ENCODE measurements at places on chromosomes 6 and 20.

DNA sequence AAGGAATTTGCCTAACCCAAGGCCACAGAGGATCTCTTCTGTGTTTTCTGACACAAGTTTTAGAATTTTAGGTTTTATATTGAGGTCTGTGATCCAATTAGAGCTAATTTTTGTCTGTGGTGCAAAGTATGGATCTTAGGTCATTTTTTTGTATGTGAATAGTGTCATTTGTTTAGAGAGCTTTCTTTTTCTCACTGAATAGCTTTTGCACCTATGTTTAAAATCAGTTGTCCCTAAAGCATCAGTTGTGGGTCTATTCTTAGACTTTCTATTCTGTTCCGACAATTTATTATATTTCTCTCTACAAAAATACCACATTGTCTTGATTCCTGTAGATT is 341 bp upstream of the MCM9 start:
- H3K27ac ChIP-seq, result peak overlapping the region; percentile 93
- H3K36me3 ChIP-seq, result peaks cover 12% of the 10 kb centered on the region
- H3K4me3 ChIP-seq, result peak overlapping the region; percentile 97
- H3K27me3 ChIP-seq, result no peaks in the 10 kb centered on the region

DNA sequence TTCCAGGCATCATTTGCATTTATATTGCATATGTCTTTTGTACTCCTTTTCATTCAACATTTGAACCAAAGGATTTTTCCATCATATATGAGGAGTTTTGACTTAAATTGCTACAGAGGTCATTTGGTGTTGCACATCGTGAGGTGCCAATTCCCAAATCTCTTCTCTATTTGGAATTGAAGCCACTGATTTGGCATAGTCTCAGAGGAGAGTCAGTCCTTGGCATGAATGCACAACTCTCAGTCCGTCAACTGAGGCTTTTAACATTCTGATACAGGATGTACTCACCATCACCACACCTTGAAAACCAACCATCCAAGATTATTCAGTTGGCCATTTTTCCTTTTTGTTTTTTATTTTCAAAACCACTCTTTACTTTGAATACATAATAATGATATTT is 31.1 kb upstream of the SYNDIG1 start:
- no peak for DNase-seq
- H3K4me3 ChIP-seq, result no peak overlapping the region
- no peaks in the 10 kb centered on the region for H3K4me1 ChIP-seq
- H3K27ac ChIP-seq, result no peak overlapping the region

DNA sequence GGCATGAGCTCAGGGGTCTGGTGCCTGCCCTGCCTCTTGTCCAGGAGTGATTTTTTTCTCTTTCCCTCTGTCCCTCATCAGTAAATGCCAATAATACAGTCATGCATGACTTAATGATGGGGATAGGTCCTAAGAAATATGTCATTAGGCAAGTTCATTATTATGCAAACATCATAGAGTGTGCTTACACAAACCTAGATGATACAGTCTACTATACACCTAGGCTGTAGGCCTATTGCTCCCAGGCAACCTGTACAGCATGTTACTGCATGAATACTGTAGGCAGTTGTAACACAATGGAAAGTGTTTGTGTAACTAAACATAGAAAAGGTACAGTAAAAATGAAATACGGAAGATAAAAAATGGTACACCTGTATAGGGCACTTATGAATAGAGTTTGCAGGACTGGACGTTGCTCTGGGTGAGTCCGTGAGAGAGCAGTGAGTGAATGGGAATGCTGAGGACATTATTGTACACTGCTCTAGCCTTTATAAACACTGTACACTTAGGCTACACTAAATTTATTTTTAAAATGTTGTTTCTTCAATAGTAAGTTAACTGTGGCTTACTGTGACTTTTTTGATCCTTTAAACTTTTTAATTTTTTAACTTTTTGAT is 22.1 kb downstream of the PBOV1 start:
- H3K27ac ChIP-seq, result no peak overlapping the region
- no peak for DNase-seq
- H3K4me3 ChIP-seq, result no peak overlapping the region
- H3K4me1 ChIP-seq, result no peaks in the 10 kb centered on the region
- no peaks in the 10 kb centered on the region for H3K27me3 ChIP-seq

- no peak overlapping the region for H3K27ac ChIP-seq
- DNase-seq, result no peak
- H3K36me3 ChIP-seq, result no peaks in the 10 kb centered on the region
- no peaks in the 10 kb centered on the region for H3K4me1 ChIP-seq
Measured at GRCh38 chr6:50992704-50993625, 174.3 kb downstream of the TFAP2B start.

- no peak overlapping the region for H3K27ac ChIP-seq
- H3K36me3 ChIP-seq, result no peaks in the 10 kb centered on the region
- H3K4me3 ChIP-seq, result no peak overlapping the region
- H3K27me3 ChIP-seq, result no peaks in the 10 kb centered on the region
Measured at GRCh38 chr6:64034291-64034690, 398.7 kb downstream of the PHF3 start.

- H3K27me3 ChIP-seq, result no peaks in the 10 kb centered on the region
- H3K27ac ChIP-seq, result no peak overlapping the region
- no peak for DNase-seq
- no peaks in the 10 kb centered on the region for H3K36me3 ChIP-seq
Measured at GRCh38 chr20:21665687-21666446, 39.6 kb upstream of the PAX1 start.

- no peaks in the 10 kb centered on the region for H3K27me3 ChIP-seq
- H3K4me3 ChIP-seq, result no peak overlapping the region
- no peaks in the 10 kb centered on the region for H3K36me3 ChIP-seq
- no peak for DNase-seq
- H3K27ac ChIP-seq, result no peak overlapping the region
Measured at GRCh38 chr6:144657691-144658090, 372.6 kb downstream of the UTRN start.

DNA sequence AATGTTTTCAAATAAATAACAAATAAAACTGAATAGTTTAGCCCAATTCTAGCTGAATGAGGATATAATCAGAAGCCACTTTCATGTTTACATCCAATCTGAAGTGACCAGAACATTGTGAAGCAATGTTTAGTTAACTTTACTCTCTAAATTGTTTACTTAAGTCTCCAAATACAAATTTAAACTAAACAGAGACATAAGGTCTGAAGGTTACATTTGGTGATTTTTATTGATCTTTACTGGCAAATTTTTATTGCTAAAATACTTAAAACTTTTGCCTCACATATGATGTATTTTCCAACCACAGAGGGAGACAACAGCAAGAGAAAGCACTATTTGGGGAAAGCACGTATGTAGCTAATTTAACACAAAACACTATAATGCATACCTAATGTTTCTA is 106.8 kb upstream of the THEMIS start:
- no peaks in the 10 kb centered on the region for H3K27me3 ChIP-seq
- no peak for DNase-seq

DNA sequence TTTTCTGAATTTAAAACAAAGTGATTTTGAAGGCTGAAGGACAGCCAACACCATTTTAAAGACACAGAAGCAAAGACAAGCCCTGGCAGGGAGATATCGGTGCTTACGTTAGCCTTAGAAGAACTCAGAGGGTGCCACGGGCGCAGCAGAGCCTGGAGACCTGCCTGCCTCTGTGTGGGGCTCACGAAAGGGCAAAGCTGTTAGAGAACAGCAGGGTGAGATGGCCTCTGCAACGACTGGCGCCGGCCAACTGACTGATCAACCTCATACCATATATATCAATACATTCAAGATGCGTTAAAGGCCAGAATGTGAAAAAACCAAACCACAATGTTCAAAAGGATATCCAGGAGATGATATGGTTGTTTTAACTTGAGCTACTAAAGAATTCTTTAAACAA is 151.0 kb upstream of the RPS6KA2 start:
- no peak for DNase-seq
- H3K4me3 ChIP-seq, result no peak overlapping the region
- no peak overlapping the region for H3K27ac ChIP-seq
- no peaks in the 10 kb centered on the region for H3K27me3 ChIP-seq

DNA sequence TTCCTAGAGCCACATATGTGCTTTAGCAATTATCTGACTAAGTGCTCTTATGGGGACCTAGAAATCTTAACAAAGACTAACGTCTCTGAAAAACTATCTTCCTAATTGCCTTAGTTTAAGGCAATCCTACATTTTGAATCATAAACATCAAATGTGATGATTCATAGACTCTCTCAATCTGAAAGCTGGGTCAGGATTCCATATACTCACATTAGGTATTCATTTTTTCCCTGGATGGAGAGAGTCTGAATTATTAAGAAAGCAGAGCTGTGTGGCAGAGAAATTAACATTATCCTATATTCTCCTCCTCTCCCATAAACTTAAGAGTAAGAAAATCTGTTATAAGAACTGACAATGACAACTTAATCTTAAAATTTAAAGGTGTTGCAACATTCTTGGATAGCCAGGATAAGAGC is 1.6 kb upstream of the PRL start:
- H3K36me3 ChIP-seq, result no peaks in the 10 kb centered on the region
- H3K27me3 ChIP-seq, result no peaks in the 10 kb centered on the region
- DNase-seq, result no peak
- no peak overlapping the region for H3K4me3 ChIP-seq
- H3K27ac ChIP-seq, result no peak overlapping the region
- H3K4me1 ChIP-seq, result peaks cover 6% of the 10 kb centered on the region

DNA sequence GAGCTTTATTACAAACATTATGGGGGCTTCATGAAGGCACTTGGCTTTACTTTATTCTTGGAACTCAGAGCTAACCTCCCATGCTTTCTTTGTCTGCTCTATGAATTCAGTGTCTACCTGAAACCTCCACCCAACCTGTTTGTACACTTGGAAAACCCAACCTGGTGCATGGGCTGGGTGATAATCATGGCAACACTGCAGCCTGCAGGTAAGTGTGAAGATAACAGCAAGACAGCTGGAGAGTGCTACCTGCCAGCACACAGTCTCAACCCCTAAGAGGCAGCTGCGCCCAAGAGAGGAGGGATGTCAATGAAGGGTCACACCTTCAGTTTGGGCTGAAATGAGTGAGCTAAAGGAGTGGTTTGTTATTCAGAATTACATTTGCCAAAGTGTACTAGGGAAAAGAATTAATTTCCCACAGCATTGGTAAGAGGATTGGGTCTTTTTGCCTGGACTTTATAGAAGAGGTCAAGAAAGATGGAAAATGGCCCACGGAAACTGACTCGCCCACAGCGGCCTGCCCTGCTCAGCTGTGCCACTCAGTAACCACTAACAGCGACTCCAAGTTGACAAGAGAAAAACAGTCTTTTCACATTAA is 24.4 kb downstream of the FOXQ1 start:
- no peak overlapping the region for H3K4me3 ChIP-seq
- H3K4me1 ChIP-seq, result no peaks in the 10 kb centered on the region
- H3K27me3 ChIP-seq, result peaks cover 9% of the 10 kb centered on the region
- DNase-seq, result no peak
- no peak overlapping the region for H3K27ac ChIP-seq

DNA sequence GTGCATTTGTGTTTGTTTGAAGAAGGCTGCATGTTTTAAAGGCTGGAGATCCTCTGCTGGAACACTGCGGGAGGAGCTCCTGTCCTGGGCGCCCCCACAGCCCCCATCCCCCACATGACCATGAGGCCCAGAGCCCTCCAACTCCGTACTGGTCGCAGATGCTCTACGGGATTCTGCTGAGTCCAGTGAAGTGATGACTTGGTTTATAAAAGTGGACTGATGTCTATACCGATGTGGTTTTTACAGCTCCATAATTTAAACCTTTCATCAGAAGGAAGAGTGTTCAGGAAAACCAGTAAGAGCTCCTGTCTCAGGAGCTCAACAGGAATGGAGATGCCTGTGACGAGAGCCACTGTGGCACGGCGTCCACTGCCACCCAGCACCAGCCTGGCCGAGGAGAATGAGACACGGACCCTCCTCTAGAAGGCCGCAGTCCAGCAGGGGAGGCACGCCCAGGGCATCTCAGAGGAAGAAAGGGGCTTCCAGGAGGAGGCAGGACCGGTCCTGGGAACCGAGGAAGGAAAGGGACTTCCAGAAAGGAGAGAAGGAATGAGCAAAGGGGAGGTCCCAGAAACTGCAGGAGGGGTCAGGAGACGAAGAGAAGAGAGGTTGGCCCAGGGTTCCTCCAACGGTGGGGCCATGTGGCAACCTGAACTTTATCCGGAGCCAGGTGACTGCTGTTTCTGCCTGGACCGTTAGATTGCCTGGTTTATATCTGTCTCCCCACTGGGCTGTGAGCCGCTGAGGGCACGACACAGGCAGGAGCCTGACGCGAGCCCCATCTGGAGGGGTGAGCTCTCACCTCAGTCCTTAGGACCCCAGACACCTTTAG is 26.9 kb downstream of the BFSP1 start:
- H3K27ac ChIP-seq, result no peak overlapping the region
- DNase-seq, result no peak
- no peaks in the 10 kb centered on the region for H3K36me3 ChIP-seq
- no peak overlapping the region for H3K4me3 ChIP-seq

DNA sequence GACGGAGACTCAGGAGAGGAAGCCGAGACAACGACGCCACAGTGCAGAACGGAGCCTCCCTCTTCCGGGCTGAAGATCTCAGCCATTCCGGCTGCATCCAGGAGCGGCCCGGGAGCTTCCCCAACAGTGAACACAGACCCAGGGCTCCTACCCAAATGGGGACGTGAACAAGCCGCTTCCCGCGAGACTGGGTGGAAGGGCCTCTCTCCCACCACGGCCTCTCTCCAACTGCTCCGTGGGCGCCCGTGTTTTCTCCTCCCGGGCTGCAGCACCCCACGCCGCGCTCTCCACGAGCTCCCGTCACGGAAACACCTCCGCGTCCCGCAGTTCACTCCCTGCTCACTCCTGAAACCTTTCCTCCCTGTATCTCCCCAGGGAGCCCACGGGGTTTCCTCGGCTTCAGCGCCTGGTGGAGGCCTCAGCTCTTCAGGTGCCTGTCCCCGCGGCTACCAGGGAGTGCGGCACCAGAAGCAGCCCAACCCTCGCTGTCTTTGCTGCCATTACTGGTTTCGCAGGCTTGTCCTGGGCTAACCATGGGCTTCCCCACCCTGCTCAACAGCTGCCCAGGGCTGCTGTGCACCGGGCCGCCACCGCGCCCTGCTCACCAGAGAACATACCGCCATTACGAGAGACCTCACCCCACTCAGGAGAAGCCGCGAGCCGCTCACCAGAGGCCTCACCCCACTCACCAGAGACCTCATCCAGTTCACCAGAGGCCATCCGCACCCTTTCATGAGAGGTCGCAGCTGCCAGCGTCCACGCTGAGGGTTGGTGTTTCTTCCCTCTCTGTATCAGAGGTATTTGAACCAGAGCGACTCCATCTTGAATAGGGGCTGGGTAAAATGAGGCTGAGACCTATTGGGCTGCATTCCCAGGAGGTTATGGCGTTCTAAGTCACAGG is 922.8 kb downstream of the QKI start:
- H3K4me1 ChIP-seq, result no peaks in the 10 kb centered on the region
- DNase-seq, result no peak
- H3K4me3 ChIP-seq, result no peak overlapping the region
- H3K36me3 ChIP-seq, result no peaks in the 10 kb centered on the region
- H3K27ac ChIP-seq, result no peak overlapping the region

GRCh38 chr20:12970372-12970821 is 38.4 kb upstream of the SPTLC3 start:
- no peaks in the 10 kb centered on the region for H3K27me3 ChIP-seq
- H3K36me3 ChIP-seq, result no peaks in the 10 kb centered on the region
- no peaks in the 10 kb centered on the region for H3K4me1 ChIP-seq
- no peak overlapping the region for H3K27ac ChIP-seq

GRCh38 chr6:124530926-124531325 is 431.3 kb upstream of the RNF217 start:
- no peaks in the 10 kb centered on the region for H3K4me1 ChIP-seq
- H3K27ac ChIP-seq, result no peak overlapping the region
- no peak overlapping the region for H3K4me3 ChIP-seq
- DNase-seq, result peak; percentile 46
